Stimulated activated CD8-positive, alpha-beta memory T cell treated with anti-CD3 and anti-CD28 coated beads, Interleukin-7, amount 100 ng/mL, for 24 hours (primary cell): ENCODE measurements at places on chromosomes 11 and 22.

GRCh38 chr11:44016131-44016530 lies 31.6 kb upstream of the ACCSL start:
- no peak for DNase-seq

DNA sequence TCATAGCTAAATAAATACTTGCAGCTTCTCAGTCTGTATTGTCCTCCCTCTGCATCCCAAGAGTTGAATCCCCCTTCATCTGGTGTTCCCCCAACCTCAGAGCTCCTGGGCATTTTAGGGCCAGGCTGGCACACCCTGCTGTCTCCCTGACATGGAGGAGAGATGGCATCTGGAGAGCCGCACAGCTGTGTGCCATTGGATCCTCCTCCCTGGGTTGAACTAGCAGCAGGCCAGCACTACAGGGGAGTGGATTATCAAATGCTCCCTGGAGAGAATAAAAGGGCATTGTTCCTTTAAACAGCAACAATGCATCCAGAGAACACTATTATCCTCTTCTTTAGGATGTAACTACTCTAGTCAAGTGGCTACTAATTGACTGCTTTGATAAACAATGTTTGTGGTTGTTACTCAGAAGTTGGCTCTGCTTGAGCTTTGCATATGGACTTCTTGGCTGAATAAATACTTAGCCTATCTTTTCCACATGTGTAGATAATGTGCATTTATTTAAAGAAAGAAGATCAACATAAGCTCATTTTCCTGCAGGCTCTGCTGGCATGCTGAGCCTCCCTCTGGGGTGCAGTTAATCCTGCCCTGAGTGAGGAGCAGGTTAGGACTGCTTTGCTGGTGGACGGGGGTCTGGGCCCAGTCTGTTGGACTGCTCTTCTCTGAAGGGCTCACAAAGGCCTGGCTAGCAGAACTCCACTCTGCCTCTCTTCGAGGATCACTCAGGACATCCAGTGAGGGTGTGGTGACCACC lies 897.2 kb downstream of the TBC1D22A start:
- no peak for DNase-seq

GRCh38 chr11:45922425-45923082 lies at the start of gene LARGE2:
TSS of gene LARGE2 (plus strand) at chr11:45922656. CDS start at chr11:45922883, 227 bp downstream.
- no peak for DNase-seq

GRCh38 chr11:33579101-33579500 lies 121.5 kb downstream of the C11orf91 start:
- DNase-seq, result no peak

GRCh38 chr11:132142554-132142953 lies 772.1 kb downstream of the NTM start:
- no peak for DNase-seq

- DNase-seq, result no peak
These were observed 638.6 kb upstream of the ANO5 start for GRCh38 chr11:21554284-21554683.

DNA sequence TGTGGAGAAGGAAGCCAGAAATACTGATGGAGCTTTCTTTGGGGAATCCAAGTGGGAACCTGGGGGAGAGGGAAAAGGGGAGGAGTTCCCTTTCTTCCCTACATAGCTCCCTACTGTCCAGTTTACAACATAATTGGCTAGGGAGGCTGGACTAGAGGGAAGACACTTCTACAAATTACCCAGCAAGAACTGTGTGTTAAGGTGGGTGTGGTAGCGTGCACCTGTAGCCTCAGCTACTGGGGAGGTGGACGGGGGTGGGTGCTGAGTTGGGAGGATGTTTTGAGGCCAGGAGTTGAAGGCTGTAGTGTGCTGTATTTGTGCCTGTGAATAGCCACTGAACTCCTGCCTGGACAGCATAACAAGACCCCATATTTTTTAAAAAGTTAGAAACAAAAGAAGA lies 74.0 kb downstream of the NAV2 start:
- DNase-seq, result no peak

DNA sequence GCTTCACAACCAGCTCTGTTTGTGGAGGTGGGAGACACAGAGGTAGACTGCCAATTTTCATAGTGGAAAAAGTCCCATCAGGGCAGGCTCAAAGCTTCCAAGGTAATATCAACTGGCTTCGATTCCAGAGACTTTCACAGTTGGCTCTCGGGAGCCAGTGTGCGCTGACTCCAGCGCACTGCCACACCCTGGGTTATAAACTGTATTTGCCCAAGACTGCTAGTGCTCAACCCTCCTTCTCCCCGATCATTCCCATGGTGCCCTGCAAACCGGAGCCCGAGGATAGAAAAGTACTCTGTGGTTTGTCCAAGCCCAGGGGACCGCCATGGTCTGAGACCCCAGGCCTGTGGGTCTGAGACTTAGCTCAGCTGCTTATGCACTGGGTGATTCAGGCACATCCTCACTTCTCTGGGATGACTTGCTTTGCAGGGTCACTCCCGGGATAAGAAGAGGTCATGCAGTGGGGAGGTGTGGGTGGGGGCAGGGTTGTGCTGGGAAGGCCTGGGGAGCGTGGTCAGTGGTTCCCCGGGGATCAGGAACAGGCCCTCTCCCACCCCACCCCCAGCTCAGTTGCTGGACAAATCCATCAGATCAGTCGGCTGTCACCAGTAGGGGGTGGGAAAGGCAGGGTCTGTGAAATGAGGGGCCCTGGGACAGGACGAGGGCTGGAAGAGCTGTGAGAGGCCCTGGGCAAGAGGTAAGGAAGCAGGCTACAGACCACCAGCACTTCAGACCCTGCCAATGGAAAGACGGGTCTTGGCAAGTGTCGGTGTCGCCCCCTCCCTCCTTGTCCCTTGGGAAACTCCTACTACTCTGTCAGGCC lies 26.7 kb upstream of the PICK1 start:
- DNase-seq, result no peak

DNA sequence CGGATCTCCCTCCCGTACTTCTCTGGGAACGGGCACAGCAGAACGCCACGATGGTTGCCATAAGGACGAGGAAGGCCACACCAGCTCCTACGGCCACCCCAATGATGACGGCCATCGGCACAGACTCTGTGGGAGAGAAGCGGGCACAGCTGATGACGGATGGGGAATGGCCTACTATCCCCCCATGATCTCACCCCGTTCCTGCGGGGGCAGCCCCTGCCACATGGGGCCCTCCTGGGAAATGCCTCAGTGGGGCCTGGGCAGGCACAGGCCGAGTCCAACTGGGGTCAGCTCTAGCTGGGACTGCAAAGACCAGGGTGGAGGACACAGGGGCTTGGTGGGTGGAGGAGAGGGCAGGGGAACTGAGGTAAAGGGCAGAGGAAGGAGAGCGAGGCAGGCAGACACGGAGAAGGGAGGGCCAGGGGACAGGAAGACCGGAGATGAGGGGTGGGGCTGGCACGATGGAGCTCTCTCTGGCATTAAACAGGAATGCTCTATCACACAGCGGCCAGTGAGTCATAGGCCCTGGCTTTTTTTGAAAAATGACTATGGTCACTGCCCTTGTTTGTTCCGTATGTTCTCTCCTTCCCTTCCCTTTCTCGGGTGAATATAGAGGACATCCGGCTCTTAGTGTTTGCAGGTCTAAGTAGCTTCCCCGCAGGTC lies 76.0 kb downstream of the ST3GAL4 start:
- no peak for DNase-seq

- DNase-seq, result no peak
These were observed 81.0 kb upstream of the ZBED5 start for GRCh38 chr11:10938650-10939387.

DNA sequence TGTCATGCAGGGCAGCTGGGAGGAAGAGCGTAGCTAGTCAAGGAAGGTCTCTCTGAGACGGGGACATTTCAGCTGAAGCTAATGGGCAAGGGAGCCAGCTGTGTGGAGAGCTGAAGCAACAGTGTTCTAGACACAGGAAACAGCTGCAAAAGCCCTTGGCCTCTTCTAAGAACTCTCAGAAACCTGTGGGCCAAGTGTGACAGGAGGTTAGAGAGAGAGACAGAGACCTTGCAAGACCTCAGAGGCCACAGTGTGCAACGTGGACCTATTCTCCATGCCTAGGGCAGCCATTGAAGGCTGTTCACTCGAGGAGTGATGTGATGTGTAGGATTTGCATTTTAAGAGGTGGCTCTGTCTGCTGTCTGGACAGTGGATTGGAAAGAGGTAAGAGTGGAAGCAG lies 48.7 kb upstream of the TNRC6B start:
- DNase-seq, result no peak

GRCh38 chr22:22061085-22062077 lies 78.8 kb upstream of the TOP3B start:
- DNase-seq, result no peak

GRCh38 chr22:46172522-46173110 lies 22.3 kb downstream of the PPARA start:
- DNase-seq, result no peak

DNA sequence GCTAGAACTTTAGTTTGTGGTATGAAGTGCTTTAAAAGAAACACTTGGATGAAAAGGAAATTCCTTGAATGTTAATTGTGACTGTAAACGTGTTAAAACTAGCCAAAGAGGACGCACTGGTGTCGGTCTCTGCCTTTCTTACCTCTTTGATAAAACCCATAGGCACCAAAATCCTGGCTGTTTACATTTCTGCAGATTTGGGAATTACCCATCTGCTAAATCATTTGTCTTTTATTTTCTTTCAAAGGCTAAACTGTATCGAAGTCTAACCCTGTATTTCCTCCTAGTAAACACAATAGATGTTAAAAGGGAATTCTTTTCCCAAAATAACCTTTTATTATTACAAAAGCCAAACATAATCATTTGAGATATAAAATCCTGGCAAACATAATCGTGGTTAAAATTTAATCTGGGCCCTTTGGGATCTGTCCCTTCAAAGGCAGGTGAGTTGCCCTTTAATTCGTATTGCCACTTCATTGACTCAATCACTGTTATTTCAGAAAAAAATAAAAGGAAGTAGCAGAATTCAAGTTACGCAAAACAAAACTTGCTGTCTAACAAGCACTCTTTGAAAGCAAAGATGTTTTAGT lies 2.4 kb downstream of the RASSF10 start:
- no peak for DNase-seq

- DNase-seq, result no peak
These were observed 74.6 kb upstream of the KCNQ1OT1 start for GRCh38 chr11:2774173-2775082.

- no peak for DNase-seq
These were observed 18.3 kb upstream of the MICAL2 start for GRCh38 chr11:12091956-12092558.

GRCh38 chr11:838441-839279 lies 3.7 kb downstream of the POLR2L start:
- no peak for DNase-seq

- peak; percentile 35 for DNase-seq
These were observed at the start of gene KMT5B for GRCh38 chr11:68213135-68213515. TSS of gene KMT5B (minus strand) at chr11:68213296. CDS start at chr11:68190076, 23,220 bp downstream.

DNA sequence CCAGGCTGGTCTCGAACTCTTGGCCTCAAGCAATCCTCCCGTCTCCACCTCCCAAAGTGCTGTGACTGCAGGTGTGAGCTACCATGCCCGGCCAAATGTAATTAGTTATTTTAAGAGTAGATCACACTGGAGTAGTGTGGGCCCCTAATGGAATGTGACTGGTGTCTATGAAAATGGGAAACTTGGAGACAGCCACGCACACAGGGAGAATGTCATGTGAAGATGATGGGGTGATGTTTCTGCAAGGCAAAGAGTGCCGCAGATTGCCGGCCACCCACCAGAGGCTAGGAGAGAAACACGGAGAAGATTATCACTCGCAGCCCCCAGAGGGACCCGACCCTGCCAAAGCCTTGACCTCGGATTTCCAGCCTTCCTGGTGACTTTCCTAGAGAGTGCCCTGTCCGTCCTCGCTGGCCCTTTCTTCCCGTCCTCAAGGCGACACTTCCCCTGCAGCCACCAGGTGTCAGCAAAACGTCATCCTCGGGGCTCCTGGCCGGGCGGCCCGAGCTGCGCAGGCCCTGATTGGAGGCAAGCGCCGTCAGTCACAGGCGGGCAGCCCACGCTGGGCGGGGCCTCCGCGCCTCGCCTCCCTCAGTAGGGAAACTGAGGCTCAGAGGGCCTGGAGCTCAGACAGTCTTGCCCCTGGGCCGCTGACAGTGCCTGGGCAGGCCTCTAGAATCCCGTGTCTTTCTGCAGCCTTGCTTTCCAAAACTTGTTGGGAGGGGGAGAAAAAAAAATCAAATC lies 16.3 kb downstream of the CRYBB2 start:
- DNase-seq, result peak; percentile 38

- no peak for DNase-seq
These were observed 24.1 kb upstream of the TUB start for GRCh38 chr11:8056810-8057463.

DNA sequence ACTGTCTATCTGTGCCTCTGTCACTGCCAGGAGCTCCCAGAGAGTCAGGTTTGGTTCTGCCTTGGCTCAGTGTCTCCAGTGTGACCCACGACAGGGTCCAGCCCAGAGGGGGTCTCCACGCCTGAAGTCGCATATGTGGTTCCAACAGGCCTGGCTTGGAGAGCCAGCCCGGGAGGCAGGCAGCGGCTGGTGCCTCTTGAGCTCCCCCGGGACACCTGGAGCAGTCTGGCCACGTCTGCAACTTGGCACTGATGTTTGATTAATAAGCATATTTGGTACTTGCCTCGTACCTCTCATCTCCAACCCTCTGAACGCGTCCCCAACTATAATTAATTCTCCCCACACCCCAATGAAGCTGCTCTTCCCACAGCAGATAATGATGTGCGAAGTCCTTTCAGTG lies 31.7 kb upstream of the SHISAL1 start:
- DNase-seq, result no peak

- no peak for DNase-seq
These were observed 27.8 kb downstream of the MORC2 start for GRCh38 chr22:30940685-30941362.

DNA sequence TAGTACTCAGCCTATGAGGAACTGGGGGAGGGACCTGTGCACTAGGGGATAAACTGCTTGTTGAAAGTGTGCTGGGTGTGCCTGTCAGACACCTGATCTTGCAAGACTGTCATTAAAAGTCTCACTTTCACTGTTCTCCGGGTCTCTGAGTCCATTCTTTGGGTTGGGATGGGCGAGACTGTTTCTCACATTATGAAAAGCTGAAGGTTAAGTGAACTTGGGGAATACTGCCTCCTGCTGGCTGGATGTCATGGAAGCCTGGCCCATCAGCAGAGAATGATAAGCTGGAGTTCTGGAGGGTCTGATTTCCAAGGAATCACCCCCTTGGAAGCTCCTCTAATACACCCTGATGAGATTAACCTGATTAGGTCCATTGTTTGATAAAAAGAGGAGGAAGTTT lies 9.0 kb upstream of the VPREB1 start:
- DNase-seq, result peak; percentile 45

DNA sequence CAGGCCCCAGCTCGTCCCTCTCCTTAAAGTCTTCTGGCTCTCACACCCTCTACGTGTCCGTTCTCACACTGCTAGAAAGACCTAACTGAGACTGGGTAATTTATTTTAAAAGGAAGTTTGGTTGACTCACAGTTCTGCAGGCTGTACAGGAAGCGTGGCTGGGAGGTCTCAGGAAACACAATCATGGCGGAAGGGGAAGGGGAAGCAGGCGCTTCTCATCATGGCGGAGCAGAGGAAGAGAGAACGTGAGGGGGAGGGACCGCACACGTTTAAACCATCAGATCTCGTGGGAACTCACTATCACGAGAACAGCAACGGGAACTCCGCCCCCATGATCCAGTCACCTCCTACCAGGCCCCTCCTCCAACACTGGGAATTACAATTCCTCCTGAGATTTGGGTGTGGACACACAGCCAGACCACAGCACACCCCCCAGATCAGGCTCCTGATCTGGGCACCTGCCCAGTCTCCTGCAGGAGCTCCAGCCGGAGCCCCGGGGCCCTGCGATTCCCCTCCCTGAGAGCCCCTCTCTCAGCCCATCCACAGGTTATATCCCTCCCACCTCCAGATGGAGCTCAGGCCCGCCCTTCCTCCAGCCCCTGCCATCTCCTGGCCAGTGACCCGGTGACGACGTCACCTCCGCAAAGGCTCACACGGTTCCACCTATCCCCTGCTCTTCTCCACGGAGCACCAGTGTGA lies 170.2 kb downstream of the BRD1 start:
- peak; percentile 55 for DNase-seq

- no peak for DNase-seq
These were observed 964.9 kb upstream of the CCDC90B start for GRCh38 chr11:84250834-84251613.
